Fibroblast of upper back skin (primary cell): ENCODE measurements at places on chromosomes 11 and 22.

GRCh38 chr11:69462106-69462951, 19.1 kb upstream of the LINC01488 start:
- no peak for DNase-seq

GRCh38 chr11:71368966-71369365, 79.2 kb downstream of the DHCR7 start:
- DNase-seq, result no peak

DNA sequence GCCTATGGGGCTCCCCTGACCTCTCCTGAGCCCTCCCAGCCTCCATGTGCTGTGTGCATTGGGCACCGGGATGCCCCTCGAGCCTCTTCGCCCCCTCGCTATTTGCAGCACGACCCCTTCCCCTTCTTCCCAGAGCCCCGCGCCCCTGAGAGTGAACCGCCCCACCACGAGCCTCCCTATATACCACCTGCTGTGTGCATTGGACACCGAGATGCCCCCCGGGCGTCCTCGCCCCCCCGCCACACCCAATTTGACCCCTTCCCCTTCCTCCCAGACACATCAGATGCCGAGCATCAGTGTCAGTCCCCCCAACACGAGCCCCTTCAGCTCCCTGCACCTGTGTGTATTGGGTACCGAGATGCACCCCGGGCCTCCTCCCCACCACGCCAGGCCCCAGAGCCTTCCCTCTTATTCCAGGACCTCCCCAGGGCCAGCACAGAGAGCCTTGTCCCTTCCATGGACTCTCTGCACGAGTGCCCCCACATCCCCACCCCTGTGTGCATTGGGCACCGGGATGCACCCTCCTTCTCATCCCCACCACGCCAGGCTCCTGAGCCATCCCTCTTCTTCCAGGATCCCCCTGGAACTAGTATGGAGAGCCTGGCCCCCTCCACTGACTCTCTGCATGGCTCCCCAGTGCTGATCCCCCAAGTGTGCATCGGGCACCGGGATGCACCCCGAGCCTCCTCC, 28.8 kb downstream of the TRIOBP start:
- DNase-seq, result no peak

- no peak for DNase-seq
Observed at GRCh38 chr11:71140206-71140919, 112.0 kb downstream of the SHANK2 start.

GRCh38 chr11:48011102-48011797, 30.9 kb downstream of the PTPRJ start:
- DNase-seq, result no peak

GRCh38 chr22:47248925-47249324, 486.5 kb downstream of the TBC1D22A start:
- no peak for DNase-seq

- DNase-seq, result no peak
Observed at GRCh38 chr22:23261900-23262450, 81.7 kb downstream of the BCR start.
